Stimulated activated CD4-positive, alpha-beta T cell treated with anti-CD3 and anti-CD28 coated beads, Interleukin-15, amount 100 ng/mL, for 1 hour (primary cell): ENCODE measurements at places on chromosomes 11 and 22.
A peak's percentile ranks its signal among the peaks of the same experiment; 100 is the strongest.

- DNase-seq = no peak
Observed at GRCh38 chr11:119990309-119991021, 147.4 kb downstream of the TRIM29 start.

DNA sequence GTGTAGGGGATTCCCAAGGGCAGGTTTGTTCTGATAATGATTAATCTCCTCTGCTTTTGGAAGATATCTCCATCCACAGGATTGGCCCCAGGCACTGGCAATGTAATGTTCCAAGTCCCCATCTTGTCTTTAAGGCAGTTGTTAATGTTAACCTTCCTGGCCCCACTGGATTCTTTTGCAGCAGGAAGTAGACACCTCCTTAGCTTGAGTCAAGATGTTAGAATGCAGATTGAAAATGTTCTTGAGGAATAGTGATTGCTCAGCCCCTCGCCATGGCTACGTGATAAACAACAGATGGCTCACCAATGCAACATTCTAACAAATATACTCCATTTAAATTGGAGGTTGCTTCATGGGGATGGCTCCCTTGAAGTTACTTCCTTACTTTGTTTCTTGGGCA lies 7.3 kb downstream of the HEPHL1 start:
- no peak for DNase-seq

DNA sequence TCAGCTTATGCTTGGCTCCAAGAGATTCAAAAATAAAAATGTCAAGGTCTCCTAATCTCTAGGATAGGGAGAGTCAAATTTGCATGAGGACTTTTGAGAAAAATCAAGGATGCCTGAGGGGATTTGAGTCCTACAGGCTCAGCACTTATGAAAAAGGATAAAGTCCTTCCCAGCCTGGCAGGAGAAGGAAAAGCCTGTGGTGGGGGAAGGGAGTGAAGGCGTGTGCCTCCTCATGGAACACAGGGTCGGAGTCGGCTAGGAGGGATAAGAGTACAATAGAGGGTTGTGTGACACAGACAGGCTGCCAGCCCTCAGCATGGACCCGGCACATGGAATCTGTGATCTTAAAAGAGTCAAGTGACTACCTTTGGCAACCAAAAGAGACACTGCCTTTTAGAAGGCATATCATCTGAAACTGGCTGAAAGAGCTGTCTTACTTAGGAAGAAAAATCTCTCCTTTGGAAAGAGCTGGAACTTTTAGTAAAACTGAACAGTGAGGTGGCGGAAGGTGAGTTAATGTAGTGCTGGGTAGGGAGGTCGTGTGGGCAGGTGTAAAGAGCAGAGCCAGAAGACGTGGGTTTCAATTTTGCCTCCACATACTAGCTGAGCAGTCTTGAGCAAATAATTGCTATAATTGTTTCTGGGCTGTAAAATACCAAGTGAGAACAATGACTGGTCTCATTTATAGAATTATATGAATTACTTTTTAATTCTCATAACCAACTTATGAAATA lies 58.8 kb upstream of the RDX start:
- DNase-seq = no peak

DNA sequence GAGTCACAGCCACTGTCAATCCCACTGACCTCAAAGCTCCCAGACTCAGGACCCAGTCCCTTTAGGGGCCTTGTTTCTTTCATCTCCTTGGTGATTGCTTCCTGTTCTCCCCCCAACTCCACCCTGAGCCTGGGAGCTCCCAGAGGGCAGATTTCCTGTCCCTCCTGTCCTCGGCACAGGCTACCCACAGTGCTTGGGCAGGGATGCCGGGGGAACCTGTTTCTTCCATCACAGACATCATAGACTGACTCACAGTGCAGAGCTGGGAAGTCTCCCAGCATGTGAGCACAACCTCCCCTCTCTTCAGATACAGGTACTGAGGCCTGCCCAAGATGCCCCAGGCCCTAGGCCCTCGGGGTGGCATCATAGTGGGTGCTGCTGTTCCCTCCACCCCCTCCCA lies 16.6 kb downstream of the TRIM29 start:
- DNase-seq = no peak

- no peak for DNase-seq
Observed at GRCh38 chr22:48147404-48147803, 1385.0 kb downstream of the TBC1D22A start.

DNA sequence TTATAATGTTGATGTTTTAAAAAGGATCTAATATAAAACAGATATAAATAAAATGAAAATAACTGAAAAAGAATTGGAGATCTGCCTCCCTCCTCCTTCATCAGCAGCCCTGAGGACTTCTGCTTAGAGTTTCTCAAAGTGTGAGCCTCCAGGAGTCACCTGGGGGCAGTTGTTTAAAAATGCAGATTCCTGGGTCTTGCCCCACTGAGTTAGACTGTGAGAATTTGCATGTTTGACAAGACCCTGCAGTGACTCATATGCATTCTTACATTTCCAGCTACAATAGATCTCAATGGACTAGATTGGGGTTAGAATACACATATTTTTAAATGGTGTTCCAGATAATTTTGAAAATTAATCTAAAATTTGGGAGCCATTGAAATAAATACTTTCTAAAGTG lies 798 bp upstream of the OOSP3 start:
- DNase-seq = no peak

DNA sequence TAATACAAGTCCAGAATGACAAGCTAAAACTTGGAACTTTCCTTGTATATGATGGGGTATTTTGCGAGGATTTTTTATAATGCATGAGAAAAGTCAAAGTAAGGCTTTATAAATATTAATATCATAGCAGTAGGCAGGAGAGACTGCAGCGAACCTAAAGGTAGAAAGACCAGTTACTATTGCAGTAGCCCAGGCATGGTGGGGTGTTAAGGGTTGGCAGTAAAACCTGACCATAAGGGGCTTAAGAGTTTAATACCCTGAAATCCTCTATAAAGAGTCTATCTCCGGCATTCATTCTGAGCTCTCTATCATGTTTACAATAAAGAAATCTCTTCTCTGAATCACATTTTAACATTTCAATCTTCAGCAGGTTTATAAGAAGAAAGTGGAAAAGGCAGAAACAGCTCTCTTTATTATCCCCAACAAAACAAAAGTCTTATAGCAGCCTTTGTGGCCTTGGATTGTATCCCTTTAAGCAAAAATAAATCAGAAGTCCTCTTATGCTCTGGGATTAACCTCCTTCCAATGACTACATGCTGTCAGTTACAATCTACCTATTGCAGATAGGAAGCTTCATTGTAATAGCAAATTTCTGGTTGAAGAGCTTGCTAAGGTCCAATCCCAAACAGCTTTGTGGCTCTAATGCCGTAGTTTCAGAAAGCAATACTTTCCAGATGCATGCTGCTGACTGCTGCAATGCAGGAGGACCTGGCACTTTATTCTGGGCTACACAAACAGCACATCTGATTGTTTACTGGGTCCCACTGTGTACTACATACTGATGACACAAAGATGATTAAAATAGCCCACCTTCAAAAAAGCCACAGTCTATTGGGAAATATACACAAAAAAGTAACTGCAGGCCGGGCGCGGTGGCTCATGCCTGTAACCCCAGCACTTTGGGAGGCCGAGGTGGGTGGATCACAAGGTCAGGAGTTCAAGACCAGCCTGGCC lies 45.8 kb downstream of the SIK3 start:
- DNase-seq = no peak

- DNase-seq = no peak
Observed at GRCh38 chr11:102499151-102499550, 31.4 kb downstream of the MMP7 start.

- DNase-seq = no peak
Observed at GRCh38 chr11:16587670-16588069, 150.8 kb upstream of the C11orf58 start.

DNA sequence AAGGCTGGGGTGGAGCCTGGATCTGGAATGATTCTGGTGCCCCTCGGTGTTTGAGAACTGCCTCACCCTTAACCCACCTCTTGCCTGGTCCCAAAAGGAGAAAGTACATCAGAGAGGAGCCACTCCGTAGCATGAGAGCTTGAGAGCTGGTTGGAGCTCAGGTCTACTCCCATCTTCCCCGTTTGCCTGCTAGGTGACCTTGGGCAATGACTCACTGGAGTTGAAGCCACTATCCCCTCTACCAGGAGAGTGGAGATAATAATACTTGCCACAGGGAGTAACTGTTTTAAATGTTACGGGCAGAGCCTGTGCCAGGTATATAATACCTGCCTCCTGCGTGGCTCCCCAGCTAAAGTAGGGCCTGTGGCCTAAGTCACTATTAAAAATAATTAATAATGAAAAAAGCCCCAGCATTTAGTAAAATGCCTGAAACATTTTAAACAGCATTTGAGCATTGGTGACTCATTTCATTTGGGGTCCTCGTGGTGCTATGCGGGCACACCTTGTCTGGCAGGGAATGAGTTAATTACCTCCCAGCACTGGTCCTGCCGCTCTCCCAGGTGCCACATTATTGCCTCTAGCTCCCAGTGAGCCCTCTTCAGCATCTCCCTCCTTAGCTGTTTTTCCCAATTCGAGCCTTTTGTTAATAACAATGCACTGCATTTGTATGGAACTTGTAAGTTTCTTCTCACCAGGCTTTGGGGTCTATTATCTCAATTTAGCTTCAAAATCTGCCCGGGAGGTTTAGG lies 22.5 kb downstream of the CYTH4 start:
- DNase-seq = no peak

DNA sequence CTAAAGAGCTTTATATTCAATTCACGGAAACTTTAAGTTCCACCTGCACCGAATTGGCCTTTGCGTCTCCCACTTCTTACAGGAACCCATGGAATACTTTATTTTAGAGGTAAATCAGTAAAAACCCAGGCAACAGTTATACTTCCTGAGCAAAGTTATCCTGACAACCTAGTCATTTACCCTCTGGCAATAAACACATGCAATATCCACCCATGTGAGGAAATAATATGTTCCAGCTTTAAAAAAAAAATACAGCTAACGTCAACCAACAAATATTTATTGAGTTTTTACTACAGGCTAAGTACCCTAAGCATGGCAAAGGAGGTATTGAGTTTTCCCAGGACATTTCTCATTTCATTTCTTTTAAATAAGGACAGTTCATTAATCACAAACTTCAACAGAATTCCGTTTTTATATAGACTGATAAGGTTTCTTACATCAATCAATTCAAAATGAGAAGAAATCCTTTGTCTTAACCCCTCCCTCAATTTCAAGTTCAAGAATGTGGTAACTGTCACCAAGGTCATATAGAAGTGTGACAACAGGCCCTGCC lies 38.3 kb upstream of the CCDC34 start:
- no peak for DNase-seq

- DNase-seq = no peak
Observed at GRCh38 chr22:49776891-49777290, 50.8 kb downstream of the BRD1 start.

DNA sequence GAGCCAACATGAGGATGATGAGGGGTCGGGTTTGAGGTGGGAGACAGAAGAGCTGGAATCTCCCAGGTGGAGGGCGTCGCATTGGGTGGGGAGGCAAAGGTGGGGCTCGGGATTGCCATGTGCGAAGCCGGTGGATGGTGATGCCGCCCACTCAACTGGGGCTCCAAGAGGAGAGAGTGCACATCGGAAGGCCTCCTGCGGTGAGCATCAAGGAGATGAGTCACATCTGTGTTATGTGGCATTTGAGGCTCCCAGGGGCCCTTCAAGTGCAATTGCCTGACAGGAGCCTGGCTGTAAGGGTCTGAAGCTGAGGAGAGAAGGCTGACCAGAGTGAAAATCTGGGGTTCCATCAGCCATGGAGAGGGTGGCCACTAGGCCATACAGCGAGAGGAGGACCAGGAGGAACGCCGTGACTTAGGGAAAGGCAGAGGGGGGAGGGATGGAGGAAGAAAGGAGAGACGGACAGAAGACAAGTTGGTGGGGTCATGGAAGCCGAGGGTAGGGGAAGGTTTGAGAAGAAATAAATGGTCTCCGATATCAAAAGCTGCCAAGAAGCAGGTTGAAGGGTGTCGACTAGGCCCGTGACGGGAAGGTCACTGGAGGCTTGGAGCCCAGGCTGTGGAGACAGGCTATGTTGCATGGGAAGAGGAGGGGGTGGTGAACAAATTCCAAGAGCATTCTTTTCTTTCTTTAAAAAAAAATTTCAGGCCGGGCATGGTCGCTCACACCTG lies 21.3 kb downstream of the RASD2 start:
- no peak for DNase-seq

GRCh38 chr22:26658671-26659478 lies 1.5 kb downstream of the MIAT start:
- DNase-seq = peak; percentile 65

DNA sequence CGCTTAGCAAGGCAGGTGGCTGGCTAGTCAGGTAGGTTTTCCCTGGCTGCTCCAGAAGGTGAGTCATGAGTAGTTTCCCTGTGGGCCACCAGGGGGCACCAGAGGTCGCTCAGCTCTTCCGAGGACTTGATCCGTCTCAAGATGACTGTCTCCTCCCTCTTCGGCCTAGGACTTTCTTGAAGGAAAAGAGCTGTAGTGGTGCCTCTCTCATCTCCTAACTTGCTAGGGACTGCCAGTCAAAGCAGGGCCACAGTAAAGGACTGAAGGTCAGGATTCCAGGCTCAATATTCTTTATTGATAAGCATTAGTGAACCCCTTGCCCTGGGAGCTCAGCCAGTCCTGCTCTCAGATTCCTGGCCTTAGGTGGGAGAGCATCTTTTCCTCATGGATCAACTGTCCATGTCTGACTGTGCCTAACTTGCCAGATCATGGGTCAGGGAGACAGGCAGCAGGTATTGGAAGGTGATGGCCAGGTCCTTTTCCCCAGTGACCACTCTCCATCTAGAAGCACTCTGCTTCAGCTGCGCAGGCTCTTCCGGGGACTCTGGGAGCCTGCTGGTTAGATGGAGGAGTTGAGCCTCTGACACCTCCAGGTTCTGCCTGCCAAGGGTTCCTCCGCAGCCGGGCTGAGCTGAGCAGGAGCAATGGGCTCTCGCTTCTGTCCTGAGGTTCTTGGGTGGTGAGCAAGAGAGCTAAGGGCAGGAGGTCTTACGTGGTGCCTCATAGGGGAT lies 1.9 kb downstream of the POLD4 start:
- peak; percentile 40 for DNase-seq

DNA sequence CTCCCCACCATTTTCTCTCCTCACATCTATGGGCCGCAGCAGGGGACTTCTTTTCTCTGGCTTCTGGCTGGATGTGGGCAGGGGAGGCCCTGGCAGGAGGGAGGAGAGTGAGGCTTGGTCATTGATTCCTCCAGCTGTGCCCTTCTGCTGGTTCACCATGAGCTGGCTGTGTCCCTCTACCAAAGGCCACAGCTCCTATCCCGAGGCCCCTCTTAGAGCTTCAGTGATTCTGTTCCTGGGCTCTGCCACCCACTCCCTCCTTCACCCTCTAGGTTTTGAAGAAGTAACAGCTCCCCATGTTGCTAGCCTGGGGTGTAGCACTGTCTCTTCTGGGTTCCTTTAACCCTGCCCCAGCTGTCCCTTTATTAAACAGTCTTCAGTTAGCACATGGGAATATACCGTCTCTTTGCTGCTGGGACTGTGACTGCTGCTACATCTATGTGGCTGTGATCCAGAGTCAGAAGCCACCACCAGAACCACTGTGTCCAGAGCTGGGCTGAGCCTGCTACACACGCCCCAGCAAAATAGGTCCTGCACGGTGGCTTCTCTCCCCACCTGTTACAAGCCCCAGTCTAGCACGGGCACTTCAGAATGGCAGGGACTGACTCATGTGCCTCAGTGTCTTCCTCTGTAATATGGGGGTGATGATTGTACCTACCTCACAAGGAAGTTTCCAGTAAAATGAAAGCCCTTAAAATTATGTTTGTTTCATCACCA lies 578 bp upstream of the PARVG start:
- no peak for DNase-seq

- no peak for DNase-seq
Observed at GRCh38 chr11:83682611-83682973, 396.4 kb upstream of the CCDC90B start.

GRCh38 chr11:96149743-96150555 lies 193.0 kb downstream of the MAML2 start:
- DNase-seq = no peak

GRCh38 chr22:17918840-17919239 lies 105.5 kb downstream of the MICAL3 start:
- DNase-seq = no peak
